Hematopoietic multipotent progenitor cell treated with erythropoietin and hydrocortisone succinate and interleukin-3 and kit ligand, for 8 days (in vitro differentiated cells): ENCODE measurements at places on chromosomes 12 and 14.

DNA sequence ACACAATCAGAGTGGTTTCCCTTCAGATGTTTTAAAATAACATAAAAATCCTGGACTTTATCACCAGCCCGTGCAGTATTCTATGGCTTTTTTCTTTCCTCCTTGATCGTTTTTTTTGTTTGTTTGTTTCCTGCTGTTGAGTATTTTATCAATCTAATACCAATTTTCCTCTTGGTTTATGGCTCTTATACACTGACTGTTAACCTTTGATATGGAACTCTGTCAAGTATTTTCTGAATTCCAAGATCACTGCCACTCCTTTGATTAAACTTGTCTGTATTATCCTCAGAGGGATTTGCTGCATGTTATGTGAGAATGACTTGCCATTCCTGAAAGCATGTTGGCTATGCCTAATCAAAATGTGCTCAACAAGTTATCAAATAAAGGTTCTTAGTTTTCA, 88.4 kb downstream of the PELI2 start:
- no peak for DNase-seq

GRCh38 chr12:43992856-43993255, 157.0 kb downstream of the TMEM117 start:
- no peak for DNase-seq

GRCh38 chr14:101961011-101961721, 3.2 kb upstream of the DYNC1H1 start:
- DNase-seq: peak; percentile 81

DNA sequence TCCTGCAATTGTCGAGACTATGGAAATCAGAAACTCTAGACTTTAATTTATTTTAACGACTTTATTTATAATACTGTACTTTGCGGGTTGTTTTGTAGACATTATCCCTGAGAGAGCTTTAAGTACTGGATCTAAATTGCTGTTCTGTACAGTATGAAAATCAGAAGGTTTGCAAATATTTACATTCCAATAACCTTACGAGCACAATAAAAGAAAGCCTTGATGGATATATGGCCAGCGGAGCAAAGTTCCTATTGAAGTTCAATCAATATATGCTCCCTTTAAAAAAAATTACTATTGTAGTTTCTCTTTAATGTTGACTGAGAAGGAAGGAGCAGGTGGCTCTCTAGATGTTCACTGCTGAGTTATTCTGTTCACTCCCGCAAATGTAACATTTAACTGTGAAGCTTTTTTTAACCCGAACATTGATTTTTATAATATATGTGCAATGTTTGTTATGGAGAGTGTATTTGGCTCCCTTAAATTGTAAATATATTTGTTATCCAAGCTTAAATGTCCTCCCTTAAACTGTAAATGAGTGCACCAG, 235.3 kb downstream of the PLCZ1 start:
- DNase-seq: no peak

GRCh38 chr14:75986439-75986765, 839 bp downstream of the IFT43 start:
- no peak for DNase-seq

GRCh38 chr14:40204441-40205175, 772.4 kb upstream of the FBXO33 start:
- DNase-seq: no peak

DNA sequence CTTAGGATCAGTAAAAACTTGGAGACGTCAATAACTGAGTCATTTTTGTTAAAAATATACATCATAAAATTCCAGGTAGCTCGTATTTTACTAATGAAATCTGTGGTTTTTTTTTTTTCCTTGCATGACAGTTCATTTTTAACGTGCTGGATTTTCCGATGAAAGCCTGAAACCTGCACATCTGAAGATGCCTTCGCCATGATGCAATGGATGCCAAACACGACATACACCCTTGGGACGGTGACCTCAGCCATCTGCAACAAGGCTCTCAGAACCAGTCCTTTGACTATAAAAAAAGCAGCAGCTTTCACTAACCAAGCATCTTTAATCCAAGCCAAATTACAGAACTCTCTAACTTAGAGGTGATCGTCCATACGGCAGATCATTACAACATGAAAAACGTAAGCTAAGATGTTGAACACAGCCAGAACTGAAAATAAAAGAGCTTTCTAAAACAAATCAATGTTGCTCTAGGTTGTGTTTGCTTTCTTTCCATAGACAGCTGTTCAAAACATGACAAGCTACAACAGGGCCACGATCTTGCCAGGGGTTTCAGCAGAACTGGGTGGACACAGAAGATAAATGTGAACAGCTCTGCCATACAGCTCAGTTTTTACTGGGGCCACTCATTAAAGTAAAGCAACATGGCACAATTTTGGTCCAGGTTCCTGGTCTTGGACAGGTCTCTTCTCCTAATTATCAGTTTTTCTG, 7.8 kb downstream of the NIN start:
- DNase-seq: peak; percentile 42

GRCh38 chr14:20415782-20416206, 2.5 kb upstream of the TEP1 start:
- peak; percentile 86 for DNase-seq

DNA sequence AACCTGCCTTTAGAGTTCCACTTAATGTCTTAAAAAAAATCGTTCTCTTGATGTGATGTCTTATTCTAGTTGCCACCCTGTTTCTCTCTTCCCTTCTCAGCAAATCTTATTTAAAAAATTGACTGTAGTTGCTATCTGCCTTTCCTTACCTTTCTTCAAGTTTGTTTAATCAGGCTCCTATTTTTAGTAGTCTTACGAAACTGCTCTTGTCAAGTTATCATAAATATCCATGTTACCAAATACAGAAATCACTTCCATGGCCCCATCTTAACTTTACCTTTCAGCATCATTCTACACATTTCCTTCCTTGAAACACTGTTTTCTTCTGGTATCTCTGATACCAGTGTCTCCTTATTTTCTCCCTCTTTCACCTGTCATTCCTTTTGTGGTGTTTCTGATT, 227.3 kb downstream of the ERC1 start:
- no peak for DNase-seq

GRCh38 chr12:13444076-13444475, 247.6 kb downstream of the EMP1 start:
- DNase-seq: no peak

GRCh38 chr12:128661226-128661569, 162.6 kb downstream of the SLC15A4 start:
- DNase-seq: no peak

DNA sequence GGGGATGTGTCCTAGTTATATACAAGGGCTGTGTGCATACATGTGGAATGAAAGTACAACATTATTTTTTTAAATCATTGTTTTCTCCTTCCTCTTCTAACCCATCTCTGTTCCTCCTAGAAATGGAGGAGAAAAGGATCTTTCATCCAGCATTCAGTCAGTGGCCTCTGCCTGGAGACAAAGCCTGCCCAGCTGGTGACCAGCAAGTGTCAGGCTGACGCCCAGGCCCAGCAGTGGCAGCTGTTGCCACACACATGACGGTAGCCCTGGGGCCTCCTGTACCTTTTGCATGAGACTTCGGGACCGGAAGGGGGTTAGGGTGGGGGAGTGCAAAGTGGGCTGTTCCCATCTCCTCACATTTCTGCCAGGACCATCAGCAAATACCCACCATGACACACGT, 46.2 kb downstream of the ERH start:
- no peak for DNase-seq

DNA sequence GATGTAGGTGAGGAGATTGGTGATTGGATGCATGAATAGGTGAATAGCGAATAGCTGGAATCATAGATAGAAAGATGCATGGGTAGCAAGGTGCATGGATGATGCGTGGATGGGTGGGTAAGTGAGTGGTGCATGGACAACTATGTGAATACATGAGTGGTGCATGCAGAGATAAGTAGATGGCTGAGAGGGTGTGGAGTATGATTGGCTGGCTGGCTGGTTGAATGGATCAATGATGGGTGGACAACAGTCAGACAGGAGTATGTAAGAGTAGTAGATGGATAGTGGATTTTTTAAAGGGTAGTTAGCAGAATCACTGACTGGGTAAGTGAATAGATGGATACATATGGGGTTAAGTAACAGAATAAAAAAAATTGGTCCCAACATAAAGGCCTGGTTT, 33.9 kb downstream of the SERPINA3 start:
- no peak for DNase-seq

- DNase-seq: no peak
Observed at GRCh38 chr12:49588281-49588680, 17.2 kb downstream of the FAM186B start.

DNA sequence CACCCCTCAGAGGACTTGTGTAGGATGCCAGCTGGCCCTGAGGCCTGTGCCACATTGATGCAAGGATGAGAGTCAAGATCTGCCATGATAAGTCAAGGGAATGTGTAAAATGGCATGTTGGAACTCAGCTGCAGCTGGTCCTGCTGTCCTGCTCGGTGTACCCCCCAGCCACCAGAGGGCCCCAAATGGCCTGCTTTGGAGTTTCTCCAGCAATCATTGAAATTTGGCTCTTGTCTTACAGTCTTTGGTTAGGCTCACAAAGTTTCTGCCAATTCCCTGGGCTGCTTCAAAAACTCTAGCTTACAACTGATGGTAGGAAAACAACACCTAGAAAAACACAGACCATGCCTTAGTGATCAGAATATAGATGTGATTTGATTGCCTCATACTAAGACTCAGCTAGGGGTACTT, 76.8 kb downstream of the HSD17B6 start:
- DNase-seq: peak; percentile 81

DNA sequence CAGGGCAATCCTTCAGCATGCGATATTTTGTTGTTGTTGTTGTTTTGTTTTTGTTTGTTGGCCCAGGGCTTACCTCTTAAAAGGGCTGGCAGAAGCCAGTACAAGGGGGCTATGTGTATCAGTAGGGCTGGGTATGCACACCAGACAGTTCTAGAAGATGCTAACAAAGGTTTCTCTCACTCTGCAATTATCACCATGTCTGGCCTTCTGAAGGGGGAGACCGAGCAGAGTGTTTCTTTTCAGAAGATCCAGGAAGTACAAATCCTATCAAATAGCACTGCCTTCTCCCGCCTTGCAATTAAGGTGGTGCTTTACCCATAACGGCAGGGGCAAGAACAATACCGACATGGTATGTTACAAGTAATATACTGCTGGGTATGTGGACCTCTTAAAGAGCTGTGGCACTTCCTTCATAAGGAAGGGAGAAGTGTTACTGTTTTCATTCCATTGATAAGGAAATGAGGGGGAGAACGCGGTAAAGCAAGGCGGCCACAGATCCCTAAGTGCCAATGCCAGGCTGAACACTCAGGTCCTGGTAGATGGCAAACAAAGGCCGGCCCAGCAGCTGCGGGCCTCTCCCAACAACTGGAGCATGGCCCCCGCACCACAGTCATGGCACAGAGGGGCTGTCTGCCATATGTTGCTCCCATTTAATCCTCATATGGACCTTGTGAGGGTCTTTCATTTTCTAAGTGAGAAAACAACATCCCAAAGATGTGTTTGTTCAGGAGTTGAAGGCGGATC, 19.2 kb upstream of the CACNA2D4 start:
- DNase-seq: no peak

DNA sequence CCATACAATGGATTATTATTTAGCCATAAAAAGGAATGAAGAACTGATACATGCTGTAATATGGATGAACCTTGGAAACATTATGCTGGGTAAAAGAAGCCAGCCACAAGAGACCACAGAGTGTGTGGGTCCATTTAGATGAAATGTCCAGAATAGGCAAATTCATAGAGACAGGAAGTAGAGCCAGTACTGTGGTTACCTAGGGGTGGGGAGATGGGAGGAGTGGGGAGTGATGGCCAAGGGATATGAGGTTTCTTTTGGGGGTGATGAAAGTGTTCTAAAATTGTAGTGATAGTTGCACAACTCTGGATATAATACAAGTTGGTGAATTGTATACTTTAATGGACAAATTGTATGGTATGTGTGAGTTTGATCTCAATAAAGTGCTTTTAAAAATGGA, 18.6 kb downstream of the JDP2 start:
- DNase-seq: no peak

DNA sequence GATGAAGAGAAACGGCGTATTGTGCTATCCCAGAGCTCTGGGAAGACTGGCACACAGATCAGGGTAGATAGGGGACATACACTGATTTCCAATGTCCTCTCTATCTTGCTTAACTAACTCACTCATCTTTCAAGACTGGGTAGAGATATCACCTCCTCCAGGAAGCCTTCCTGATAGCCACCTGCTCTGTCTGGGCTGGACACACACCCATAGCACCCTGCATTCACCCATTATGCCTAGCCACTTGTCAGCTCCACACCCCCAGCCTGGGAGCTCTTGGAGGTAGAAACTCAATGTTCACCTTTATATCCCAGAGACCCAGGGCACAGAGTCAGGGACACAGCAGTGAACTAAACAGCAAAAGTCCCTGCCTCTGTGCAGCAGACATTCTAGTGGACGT, 52.0 kb downstream of the ACTN1 start:
- DNase-seq: no peak

DNA sequence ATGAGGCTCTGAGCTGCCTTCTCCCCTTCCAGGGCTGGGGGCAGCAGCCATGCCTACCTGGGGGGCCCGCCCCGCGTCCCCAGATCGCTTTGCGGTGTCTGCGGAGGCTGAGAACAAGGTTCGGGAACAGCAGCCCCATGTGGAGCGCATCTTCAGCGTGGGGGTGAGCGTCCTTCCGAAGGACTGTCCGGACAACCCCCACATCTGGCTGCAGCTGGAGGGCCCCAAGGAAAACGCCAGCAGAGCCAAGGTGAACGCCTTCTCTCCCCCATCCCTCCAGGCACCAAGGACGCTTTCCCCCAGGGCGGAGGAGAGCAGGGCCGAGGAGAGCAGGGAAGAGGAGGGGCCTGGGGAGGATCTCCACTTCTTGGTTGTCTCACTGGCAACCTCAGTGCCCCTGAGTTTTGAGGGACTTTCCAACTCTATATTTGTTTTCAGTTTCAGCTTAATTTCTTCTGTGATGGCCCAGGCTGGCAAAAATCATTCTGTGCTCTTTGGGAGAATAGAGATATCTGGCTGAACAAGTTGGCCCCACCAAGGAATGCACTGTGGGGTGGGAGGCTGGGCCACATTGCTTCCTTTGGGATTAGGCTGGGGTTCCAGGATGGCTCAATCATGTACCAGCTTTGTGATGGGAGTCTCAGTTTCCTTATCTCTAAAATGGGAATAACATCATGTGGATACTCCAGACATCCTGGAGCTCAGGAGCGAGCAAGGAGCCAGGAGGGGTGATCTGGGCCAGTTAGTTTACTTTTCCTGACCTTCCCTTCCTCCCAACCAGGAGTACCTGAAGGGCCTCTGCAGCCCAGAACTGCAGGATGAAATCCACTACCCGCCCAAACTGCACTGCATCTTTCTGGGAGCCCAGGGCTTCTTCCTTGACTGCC, 1.2 kb downstream of the KHNYN start:
- peak; percentile 50 for DNase-seq

GRCh38 chr12:619346-619745, 43.9 kb downstream of the NINJ2 start:
- DNase-seq: no peak

DNA sequence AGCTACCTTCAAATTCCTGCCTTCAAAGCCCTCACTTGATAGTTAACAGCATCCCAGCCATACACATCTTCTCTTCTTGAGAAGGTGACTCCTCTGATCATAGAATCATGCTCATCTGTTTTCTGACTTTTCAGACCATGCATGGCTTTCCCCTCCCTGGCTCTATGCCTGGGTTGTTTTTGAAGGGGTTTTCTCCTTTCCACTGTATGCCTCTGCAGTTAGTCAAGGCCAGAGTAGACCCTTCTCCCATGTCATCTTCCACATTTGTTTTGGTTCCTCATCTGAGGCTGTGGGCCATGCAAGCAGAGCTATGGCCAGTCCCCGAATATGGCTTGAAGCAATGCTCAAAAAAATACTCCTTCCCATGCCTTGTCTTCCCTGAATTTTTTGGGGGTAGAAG, 14.3 kb upstream of the MCRS1 start:
- no peak for DNase-seq
